ENCODE measurements at places on chromosomes 7 and 10. TPM values are rescaled to one million over a fixed set of nuclear protein-coding genes. Genes with fewer than 3 reads are reported as not detected.

PDZD7 gene
- total RNA-seq = 0.50 TPM

RBM20 gene
- 0.61 TPM for total RNA-seq

NKX2-3 gene
- total RNA-seq = not detected

CH25H gene
- not detected for total RNA-seq

GBX1 gene
- 2.4 TPM for total RNA-seq

MIOS gene
- total RNA-seq = 37.9 TPM

CYP3A4 gene
- total RNA-seq = not detected

NEBL gene
- 8.4 TPM for total RNA-seq

WASHC2A gene
- 47.5 TPM for total RNA-seq

ZNF239 gene
- total RNA-seq = 12.1 TPM

MAGI2 gene
- 10.0 TPM for total RNA-seq

EBLN1 gene
- not detected for total RNA-seq

BMI1 gene
- total RNA-seq = 49.9 TPM

CYP2C8 gene
- 2.5 TPM for total RNA-seq

ALOX5 gene
- total RNA-seq = not detected

DRGX gene
- 0.18 TPM for total RNA-seq

CRPPA gene
- total RNA-seq = 4.8 TPM

TMEM225B gene
- total RNA-seq = 0.91 TPM

AGBL3 gene
- total RNA-seq = 5.5 TPM

CTTNBP2 gene
- 12.5 TPM for total RNA-seq

GPR158 gene
- total RNA-seq = 0.26 TPM

WDR86 gene
- total RNA-seq = 29.8 TPM

ZNF467 gene
- total RNA-seq = 1.9 TPM

MAT1A gene
- total RNA-seq = 0.11 TPM

ADCYAP1R1 gene
- total RNA-seq = 9.0 TPM

CRTAC1 gene
- 1.1 TPM for total RNA-seq

TEX36 gene
- not detected for total RNA-seq

DPCD gene
- total RNA-seq = 29.6 TPM

IFIT1B gene
- not detected for total RNA-seq

STOX1 gene
- 8.8 TPM for total RNA-seq

SPDYE2 gene
- not detected for total RNA-seq

CNPY1 gene
- 2.4 TPM for total RNA-seq

HOXA10 gene
- not detected for total RNA-seq

OR6V1 gene
- total RNA-seq = not detected

LRRC18 gene
- not detected for total RNA-seq

KNDC1 gene
- 4.0 TPM for total RNA-seq

Data from neural crest cell (in vitro differentiated cells).